KG1 (cell line): ENCODE measurements at places on chromosomes 4 and X.

- no peak for DNase-seq
These were observed 2.9 kb upstream of the NHS start for GRCh38 chrX:17372052-17372451.

- no peak for DNase-seq
These were observed 143.3 kb downstream of the CAMK2D start for GRCh38 chr4:113618205-113618604.

GRCh38 chrX:133056341-133056740 is 40.6 kb downstream of the USP26 start:
- no peak for DNase-seq

- DNase-seq: no peak
These were observed 36.1 kb downstream of the NBDY start for GRCh38 chrX:56764975-56765791.

GRCh38 chrX:56726605-56727004 is 2.4 kb upstream of the NBDY start:
- peak; percentile 2 for DNase-seq

GRCh38 chr4:55051532-55051931 is 73.9 kb downstream of the KDR start:
- no peak for DNase-seq

- DNase-seq: no peak
These were observed 18.9 kb downstream of the ADD1 start for GRCh38 chr4:2862528-2862927.

GRCh38 chr4:56701644-56702043 is 20.5 kb upstream of the HOPX start:
- DNase-seq: no peak

DNA sequence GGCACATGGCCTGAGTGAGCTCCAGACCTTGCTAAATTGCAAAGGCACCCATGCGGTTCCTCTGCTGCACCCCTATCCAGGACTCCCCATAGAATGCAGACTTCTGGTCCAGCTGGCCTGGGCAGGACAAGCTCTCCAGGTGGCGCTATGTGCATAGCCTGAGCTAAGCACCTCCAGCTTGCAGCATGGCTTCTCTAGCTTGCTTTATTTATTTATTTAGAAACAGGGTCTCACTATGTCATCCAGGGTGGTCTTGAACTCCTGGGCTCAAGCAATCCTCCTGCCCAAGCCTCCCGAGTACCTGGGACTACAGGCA is 5.5 kb upstream of the WFS1 start:
- no peak for DNase-seq

DNA sequence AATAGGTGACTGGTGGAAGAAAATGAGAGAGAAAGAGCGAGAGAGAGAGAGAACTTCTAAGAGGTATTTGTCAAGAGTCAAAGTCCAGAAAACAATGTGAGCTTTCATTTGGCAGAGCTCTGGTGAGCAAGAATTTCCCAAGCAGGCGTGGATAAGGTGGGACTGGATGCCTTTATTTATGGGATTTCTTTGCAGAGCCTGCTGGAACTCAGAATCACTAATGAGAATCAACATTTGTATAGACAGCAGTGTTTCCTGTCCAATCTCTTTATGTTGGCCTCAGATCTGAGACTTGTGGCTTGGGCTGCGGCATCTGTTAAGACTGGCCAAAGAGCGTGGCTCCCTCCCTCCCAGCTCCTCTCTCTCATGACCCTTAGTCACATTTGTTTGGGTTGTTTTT is 67.9 kb upstream of the TBL1X start:
- no peak for DNase-seq

- DNase-seq: no peak
These were observed 479.5 kb downstream of the SPRY1 start for GRCh38 chr4:123876143-123876542.
